Aortic smooth muscle cell (primary cell): ENCODE measurements at places on chromosomes 2 and 18. TPM values are rescaled to one million over a fixed set of nuclear protein-coding genes. Genes with fewer than 3 reads are reported as not detected.

Gene CCDC68
- total RNA-seq = 3.9 and 5.8 TPM in 2 replicates

Gene CYP27A1
- total RNA-seq = 13.5 and 18.1 TPM in 2 replicates

Gene AGBL5
- 16.5 and 20.5 TPM in 2 replicates for total RNA-seq

Gene UGT1A8
- total RNA-seq = not detected in 2 replicates

Gene NBEAL1
- 38.7 and 49.7 TPM in 2 replicates for total RNA-seq

Gene MYL12B
- 608 and 668 TPM in 2 replicates for total RNA-seq

Gene FAM210A
- total RNA-seq = 18.8 and 19.3 TPM in 2 replicates

Gene AAMP
- total RNA-seq = 138 and 157 TPM in 2 replicates

Gene UGT1A4
- total RNA-seq = not detected in 2 replicates

Gene VRK2
- 32.4 and 34.7 TPM in 2 replicates for total RNA-seq

Gene SRD5A2
- not detected in 2 replicates for total RNA-seq

Gene COL3A1
- 1,561 and 1,930 TPM in 2 replicates for total RNA-seq

Gene ONECUT2
- under 0.01 TPM in 2 replicates for total RNA-seq

Gene STPG4
- 0.44 and 0.53 TPM in 2 replicates for total RNA-seq

Gene IFIH1
- total RNA-seq = 5.5 and 8.0 TPM in 2 replicates

Gene GRB14
- 4.2 and 6.1 TPM in 2 replicates for total RNA-seq

Gene GCG
- total RNA-seq = not detected in 2 replicates

Gene CNGA3
- 0.13 TPM in 1 of 2 replicates, not detected in the other for total RNA-seq

Gene CTNNA2
- total RNA-seq = not detected in 2 replicates

Gene SETBP1
- total RNA-seq = 2.6 and 3.7 TPM in 2 replicates

Gene SLC19A3
- total RNA-seq = 0.06 and 0.40 TPM in 2 replicates

Gene KCNF1
- under 0.01 TPM in 1 of 2 replicates, not detected in the other for total RNA-seq

Gene ALKAL2
- total RNA-seq = not detected in 2 replicates

Gene BOLL
- total RNA-seq = not detected in 2 replicates

Gene MALT1
- 8.1 and 9.2 TPM in 2 replicates for total RNA-seq

Gene TUBA3E
- not detected in 2 replicates for total RNA-seq

Gene MC2R
- not detected in 2 replicates for total RNA-seq

Gene TSGA10
- 2.7 and 2.8 TPM in 2 replicates for total RNA-seq

Gene TOGARAM2
- under 0.01 and 0.12 TPM in 2 replicates for total RNA-seq

Gene ASIC4
- total RNA-seq = 0.12 TPM in 1 of 2 replicates, not detected in the other

Gene CYP26B1
- 0.25 and 0.92 TPM in 2 replicates for total RNA-seq

Gene VAPA
- 273 and 369 TPM in 2 replicates for total RNA-seq

Gene IL36B
- not detected in 2 replicates for total RNA-seq

Gene FARSB
- 10.1 and 16.0 TPM in 2 replicates for total RNA-seq

Gene CHRND
- total RNA-seq = not detected in 2 replicates
